ENCODE measurements at places on chromosomes 7 and 10. TPM values are rescaled to one million over a fixed set of nuclear protein-coding genes. Genes with fewer than 3 reads are reported as not detected.

GRCh38 chr7:88073626-88074025 lies 139.6 kb downstream of the ADAM22 start:
- no peak for DNase-seq

DNA sequence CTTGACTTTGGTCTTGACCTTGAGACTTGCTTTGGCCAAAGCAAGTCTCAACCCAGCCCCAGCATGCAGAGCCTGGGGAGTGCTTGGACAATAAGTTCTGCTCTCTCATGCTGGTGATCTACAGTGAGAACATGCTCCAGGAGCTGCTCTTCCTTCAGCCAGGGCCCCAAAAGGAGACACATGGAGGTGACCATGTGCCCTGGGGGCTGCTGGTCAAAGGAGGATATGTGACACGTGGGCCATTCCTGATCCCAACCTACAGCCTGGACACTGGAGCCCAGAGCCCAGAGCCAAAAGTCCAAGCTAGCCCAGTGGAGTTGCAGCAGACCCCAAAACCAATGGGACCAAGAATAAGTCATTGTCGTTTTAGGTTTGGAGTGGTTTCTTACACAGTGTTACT lies 78.2 kb upstream of the CHST15 start:
- no peak for DNase-seq

DNA sequence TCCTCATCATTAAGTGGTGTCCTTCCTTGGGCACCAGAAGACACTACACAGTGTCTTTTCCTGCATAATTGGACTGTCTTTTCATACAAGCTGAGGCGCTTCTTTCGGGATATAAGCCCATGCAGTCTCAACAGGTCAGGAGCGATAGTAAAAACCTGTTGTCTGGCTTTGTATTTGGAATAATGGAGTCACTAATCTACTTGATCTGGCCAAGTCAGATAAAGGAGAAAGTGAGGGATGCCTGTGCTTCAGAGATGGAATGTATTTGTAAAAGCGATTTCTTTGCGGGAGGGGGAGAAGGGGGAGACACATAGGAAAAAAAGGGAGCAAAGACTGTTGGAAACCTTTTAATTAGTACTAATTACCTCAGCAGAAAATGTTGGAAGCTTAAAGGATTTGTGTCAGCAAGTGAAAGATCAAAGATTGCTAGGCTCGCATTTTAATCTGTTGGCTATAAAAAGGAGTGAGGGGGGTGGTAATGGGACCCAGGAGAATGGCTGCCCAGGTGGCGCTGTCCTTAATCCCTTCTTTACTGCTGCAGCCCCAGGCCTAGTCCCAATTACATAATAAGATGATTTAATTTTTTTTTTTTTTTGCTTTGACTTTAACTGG lies 581.4 kb downstream of the LRMDA start:
- DNase-seq = no peak

DNA sequence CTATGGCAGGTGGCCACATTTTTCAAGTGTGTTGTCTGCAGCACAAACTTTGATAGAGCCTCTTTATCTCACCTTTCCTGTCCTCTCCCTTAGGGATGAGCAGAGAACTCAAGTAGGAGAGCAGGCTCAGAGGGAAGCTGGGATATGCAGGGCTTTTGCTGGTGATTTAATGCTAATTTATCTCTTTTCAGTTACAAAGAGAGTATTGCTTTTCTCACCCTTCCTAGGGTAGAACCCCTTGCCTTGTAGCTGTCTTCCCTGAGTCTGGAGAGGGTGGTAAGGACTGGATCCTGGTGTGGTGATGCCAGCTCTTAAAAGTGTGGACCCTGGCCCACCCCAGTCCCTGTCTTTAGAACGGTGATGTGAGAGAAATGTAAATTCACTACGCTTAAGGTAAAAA lies 1061.4 kb downstream of the TYW1 start:
- no peak for DNase-seq

- peak; percentile 25 for DNase-seq
These were observed 247.3 kb downstream of the DOCK4 start for GRCh38 chr7:111958896-111959295.

MBL2 gene
- not detected for polyA plus RNA-seq

DNA sequence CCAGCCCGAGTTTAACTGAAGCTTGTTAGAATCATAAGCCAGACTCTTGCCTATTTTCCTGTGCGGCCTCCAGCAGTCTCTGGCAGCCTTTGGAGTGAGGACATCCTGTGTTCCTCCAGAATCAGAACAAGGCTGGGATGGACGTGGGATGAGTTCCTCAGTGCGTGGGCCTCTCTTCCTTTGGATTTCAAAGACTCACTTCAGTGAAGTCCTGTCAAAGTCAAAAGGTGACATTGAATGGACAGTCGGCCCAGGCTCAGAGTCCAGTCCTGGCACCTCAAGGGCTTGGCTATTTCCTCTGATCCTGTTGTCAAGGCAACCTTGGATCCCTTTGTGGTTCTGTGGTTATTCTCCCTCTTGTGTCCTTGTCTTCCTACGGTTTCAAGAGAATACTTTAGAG lies 21.4 kb upstream of the SMC3 start:
- no peak for DNase-seq

GRCh38 chr7:20776942-20777341 lies 9.7 kb downstream of the SP8 start:
- DNase-seq = no peak

MYL7 gene
- polyA plus RNA-seq = 8.5 TPM

DNA sequence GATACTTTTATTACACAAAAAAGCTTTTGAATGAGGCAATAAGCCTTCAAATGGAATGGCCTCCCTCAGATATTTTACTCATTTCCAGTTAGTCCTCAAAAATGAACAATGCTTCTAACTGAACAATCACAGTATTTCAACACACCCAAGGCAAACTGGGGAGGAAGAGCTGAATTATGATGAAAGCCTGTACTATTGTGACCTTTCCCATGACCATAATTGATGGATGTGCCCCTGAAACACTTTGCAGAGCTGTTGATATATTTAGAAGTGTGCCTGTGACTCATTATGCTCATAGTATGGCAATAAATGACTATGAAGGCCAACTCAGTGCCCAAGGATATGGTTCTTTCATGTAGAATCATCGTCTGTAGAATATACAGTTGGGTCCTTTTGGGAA lies 248.1 kb downstream of the AHR start:
- no peak for DNase-seq

SERPINE1 gene
- polyA plus RNA-seq = 4.5 TPM

DNA sequence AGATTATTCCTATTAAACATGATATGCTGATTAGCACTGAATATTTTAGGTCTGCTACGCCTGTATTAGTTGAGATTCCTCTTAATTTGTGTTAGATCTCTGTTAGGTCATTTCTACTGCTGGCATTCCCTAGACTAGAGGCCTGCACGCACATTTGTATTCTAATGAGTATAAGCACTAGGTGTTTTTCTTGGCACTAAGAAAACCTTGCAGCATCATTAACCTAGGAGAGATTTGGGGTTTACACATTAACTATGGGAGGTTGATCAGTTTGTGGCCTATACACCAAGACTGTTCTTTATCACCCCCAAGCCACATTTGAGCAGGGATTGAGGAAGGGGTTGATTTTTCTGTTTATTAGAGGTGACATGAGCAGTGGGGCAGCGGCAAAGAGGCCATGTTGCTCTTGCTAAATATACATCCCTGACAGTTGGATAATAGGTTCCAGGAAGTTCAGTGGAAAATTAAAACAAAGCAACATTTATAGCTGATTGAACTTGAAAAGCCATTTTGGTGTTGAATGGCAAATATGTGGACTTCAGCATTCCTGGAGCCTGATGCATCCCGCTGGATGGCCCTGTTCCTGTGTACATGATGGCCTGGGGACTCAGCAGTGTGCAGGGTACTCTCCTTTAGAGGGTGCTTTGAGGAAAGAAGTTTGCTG lies 65.2 kb downstream of the GBF1 start:
- peak; percentile 47 for DNase-seq

PLXNA4 gene
- 8.5 TPM for polyA plus RNA-seq

DNA sequence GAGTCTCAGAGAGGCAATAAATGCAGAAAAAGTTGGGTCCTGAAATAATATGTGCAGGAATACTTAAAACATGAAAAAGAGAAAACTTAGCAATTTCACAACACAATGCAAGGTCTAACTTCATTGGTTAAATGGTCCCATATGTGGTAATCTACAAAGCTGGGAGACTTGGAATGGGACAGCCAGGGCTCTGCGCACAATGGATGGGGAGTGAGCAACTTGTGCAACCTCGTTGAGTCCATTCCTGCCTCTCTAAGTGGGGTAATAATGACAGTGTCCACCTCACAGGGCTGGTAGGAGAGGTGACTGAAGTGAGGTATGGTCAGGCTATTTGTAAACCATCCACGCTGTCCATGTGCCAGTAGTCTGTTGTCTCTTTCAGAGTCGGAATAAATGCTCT lies 11.8 kb upstream of the EMX2 start:
- no peak for DNase-seq

FXYD4 gene
- polyA plus RNA-seq = 1.9 TPM

GPR85 gene
- polyA plus RNA-seq = 1.5 TPM

ARHGEF35 gene
- polyA plus RNA-seq = 0.72 TPM

DNA sequence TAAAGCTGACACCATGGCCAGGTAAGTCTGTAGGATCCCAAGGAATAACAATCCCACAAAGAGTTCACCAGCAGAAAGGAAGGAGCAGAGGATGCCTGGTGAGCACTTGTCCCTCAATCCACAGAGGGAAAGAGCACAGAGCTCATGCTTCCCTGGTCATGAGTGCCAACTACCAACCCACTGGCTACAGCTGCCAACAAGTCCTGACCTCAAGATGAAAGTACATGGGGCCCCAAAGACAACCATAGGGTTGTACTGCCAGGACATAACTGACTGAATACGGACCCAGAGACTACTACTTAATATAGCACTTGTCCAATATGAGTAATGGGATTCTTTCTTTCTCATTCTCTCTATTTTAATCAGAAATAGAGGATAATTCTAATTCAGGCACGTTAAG lies 83.3 kb downstream of the JCAD start:
- no peak for DNase-seq

GRCh38 chr7:2209961-2210323 lies 22.8 kb downstream of the MAD1L1 start:
- no peak for DNase-seq

- DNase-seq = no peak
These were observed 17.0 kb downstream of the ADRA2A start for GRCh38 chr10:111093741-111094380.

LDB3 gene
- polyA plus RNA-seq = 686 TPM

- peak; percentile 32 for DNase-seq
These were observed 176.2 kb upstream of the CDCA7L start for GRCh38 chr7:22121702-22122474.

DNA sequence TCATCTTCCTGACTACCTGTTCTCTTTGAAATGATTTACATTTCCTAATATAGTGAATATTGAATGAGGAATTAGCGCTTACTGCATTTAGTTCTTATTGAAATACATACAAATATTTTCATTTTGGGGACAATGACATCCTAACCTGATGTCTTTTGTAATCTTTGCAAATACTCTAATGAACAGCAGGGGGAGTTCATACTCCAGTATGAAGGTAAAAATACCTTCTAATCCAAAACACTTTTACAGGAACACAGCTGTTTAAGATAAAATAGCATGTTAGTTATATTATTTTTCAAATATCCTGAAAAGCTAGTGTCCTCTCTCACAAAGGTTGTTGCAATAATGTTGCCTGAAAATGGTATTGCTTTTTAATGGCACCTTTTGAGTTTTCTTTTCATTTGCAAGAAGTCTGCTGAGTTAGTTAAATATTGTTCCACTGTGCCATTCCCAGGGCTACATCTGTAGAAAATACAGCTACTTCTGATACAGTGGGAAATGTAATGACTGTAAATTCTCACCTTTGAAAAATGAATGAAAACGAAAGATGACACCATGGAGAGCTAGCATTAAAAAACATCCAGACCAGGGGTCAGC lies 400.0 kb downstream of the PHF14 start:
- no peak for DNase-seq

DNA sequence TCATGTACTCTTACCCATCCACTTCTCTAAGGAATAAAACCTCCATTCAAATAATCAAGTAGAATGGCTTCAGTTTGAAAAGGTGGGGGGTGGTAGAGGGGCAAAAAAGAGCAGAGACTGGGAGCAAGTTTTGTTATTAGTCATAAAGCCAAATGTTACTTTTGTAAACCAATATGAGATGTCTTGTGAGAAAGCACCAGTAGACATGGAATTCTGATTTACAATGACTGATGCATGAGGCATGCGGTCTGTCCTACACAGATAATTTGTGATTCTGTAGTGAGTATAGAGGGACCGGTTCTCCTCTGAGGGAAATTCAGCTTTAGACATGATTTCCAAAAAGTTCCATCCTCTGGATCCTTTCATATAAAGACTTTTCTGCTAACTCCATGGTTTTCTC lies 12.9 kb upstream of the ABCA13 start:
- peak; percentile 43 for DNase-seq

- no peak for DNase-seq
These were observed 111.1 kb downstream of the LHPP start for GRCh38 chr10:124572751-124573150.

COL26A1 gene
- polyA plus RNA-seq = 3.6 TPM

DNA sequence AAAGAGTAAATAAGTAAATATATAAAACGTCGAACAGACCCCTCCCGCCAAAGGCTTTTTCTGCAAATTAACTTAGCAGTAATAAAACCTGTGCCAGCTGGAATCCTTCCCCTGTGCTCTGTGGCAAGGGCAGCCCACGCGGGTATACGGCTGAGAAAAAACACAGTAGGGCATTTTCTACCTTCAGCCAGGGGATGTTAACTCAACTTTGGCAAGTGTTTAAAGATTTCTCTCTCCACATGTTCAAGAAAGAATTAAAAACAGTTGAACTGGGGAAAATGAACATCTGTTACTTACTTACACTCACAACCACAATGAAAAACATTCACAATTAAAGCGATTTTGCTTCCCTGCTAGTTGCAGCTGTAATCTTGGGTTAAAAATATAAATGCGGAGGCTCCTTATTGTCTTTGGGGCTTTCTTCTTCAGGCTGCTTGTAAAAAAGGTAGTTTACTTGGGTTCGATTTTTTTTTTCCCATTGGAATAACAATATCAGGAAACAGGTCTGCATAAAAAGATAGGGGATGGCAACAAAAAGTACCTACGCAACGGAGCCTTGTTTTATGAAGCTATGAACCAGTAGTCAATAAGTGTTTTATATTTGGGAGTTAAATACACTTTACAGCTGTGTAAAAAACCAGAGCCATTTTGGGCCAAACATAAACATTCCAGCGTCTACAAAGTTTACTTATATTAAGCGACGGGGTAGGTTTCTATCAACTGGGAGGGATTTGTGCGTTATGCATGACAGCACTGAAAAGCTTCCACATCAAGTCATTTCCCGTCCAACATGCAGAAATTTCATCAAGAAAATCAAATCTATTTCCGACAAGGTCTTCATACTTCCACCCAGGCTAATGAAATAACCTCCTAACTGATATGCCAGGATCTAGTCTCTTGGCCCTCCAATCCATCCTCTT lies 132.7 kb downstream of the TAX1BP1 start:
- no peak for DNase-seq

DNA sequence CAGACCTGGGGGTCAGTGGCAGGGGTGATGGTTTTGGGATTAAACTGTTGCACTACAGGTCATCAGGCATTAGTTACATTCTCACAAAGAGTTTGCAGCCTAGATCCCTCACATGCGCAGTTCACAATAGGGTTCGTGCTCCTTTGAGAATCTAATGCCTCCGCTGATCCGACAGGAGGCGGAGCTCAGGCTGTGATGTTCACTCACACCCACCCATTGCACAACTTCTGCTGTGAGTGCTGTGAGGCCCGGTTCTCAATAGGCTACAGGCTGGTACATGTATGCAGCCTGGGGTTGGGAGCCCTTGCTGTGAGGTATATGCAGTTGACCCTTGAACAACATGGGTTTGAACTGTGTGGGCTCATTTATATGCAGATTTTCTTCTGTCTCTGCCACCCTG lies 416.4 kb downstream of the GFRA1 start:
- no peak for DNase-seq

TMEM72 gene
- 0.09 TPM for polyA plus RNA-seq
